Stimulated activated CD8-positive, alpha-beta memory T cell treated with anti-CD3 and anti-CD28 coated beads, Interleukin-2, amount 100 ng/mL, for 1 hour (primary cell): ENCODE measurements at places on chromosomes 2 and 18.

DNA sequence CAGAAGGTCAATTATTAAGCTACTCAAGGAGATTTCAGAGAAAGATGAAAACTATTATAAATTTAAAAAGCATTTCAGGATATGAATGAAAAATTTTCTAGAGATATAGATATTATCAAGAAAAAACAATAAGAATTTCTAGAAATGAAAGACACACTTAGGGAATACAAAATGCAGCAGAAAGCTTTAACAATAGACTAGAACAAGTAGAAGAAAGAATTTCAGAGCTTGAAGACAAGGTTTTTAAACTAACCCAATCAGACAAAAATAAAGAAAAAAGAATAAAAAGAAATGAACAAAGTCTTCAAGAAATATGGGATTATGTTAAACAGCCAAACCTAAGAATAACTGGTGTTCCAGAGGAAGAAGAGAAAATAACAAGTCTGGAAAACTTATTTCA lies 34.4 kb downstream of the FLACC1 start:
- DNase-seq = no peak

GRCh38 chr2:73444202-73444601 lies 58.6 kb downstream of the ALMS1 start:
- no peak for DNase-seq

GRCh38 chr2:22153931-22154613 lies 1030.3 kb downstream of the TDRD15 start:
- DNase-seq = no peak

GRCh38 chr2:113964436-113964835 lies 74.5 kb downstream of the ACTR3 start:
- no peak for DNase-seq

GRCh38 chr2:173752152-173752551 lies 213.0 kb downstream of the SP3 start:
- no peak for DNase-seq
